Stimulated activated CD8-positive, alpha-beta memory T cell treated with anti-CD3 and anti-CD28 coated beads, Interleukin-2, amount 100 ng/mL, for 48 hours (primary cell): ENCODE measurements at places on chromosomes 2 and 18.
A peak's percentile ranks its signal among the peaks of the same experiment; 100 is the strongest.

DNA sequence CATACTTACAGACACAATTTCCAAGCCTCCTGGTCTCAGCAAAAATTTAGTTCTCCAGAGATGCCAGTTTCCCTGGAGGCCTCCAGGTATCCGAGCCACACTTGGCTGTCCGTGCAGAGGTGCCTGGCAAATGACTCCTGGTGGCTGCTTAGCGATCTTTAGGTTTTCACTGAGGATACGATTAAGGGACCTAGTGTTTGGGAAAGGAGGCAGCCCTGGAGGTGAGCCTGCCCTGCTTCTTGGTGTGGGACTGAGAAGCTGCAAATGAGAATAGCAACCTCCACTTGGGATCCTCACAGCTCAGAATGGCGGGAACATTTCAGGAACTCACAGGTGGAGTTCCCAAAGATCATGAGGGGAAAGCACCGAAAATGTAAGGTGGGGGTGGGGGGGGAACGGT, 217.6 kb downstream of the ALPK2 start:
- DNase-seq: no peak

GRCh38 chr18:2143636-2144035, 427.7 kb downstream of the METTL4 start:
- DNase-seq: no peak

DNA sequence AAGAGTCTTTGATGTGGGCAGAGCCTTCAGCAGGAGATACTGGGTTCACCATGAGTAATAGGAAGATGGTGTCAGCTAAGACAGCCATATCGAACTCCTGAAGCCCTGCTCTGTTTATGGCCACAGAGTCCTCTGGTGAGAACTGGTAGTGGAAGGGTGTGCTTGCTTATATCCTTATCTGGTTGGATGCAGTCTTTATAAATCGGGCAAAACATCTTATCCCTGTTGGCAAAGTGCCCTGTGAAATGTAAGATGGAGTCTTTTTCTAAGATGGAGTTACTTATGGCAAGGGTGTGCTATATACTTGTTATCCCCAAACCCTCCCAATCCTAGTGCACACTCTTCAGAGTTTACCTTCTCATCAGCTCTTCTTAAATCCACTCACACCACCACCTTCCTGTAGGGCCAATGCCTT, 190.8 kb upstream of the PARD3B start:
- no peak for DNase-seq

- no peak for DNase-seq
Observed at GRCh38 chr2:203891474-203891873, 23.9 kb downstream of the CTLA4 start.

DNA sequence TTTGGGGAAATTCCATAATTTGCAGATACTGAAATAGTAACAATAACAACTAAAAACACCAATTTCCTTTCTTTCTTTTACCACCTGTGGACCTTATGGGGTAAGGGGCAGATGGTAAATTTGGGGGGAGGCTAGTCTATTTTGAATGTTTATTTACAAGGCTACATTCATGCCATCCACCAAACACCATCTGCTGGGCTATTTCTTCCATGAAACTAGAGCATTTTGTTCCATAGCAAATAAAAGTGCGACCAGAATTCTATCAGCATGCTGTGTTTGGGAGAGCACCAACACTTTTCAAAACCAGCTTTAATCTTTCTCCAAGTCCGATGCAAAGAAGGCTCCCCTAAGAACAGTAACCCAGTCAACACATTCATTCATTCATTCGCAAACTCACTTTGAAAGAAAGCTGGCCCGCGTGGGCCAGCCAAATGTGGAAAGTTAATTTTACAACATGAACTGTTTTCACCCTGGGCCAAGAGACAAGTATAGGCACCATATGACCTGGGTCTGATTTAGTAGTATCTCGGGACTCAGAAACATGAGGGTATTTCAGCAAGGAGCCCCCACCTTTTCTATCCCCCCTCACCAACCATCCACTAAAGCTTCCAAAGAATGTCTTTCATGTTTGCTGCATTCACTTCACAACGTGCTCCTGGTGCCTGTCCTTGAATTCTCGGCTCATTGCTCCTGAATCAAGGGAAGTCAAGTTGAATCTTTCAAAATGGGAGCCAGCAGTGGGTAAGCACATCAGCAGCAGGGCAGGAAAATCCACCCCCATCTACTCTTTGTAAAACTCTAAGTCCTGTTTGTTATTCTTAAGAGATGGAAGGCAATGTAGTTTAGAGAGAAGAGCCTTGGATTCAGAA, 210.6 kb downstream of the C1D start:
- no peak for DNase-seq

DNA sequence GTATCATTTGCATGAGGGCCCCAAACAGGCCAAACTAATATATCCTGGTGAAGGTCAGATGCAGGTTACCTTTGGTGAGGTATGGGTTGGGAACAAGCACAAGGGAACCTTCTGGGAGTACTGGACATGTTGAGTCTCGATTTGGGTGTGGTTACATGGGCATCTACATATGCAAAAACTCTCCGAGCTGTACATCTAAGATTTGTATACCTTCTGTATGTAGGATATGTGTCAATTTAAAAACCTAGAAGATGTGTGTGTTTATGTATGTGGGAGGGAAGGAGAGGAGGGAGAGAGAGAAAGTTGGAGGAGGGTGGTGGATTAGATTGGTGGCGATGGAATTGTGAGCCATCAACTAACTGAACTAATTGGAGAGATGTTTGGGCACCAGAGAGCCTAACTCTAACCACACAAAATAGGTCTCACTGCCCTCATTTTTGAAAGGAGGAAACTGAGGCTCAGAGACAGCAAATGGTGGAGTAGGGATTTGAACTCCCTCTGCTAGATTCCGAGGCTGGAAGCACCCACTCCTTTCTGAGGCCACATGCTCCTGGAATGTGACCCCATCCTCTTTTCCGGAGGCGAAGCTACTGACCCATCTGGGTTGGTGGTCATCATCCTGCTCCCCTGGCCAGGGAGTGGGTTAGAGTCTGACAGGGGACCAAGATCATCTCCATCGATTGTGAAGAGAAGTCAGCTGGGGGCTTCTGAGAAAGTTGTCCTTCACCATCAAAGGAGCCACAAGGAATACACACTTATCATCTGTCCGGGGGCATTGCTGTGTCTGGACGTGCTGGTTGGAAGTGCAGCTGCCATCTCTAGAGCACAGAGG, 107.3 kb upstream of the MYCN start:
- DNase-seq: no peak

- no peak for DNase-seq
Observed at GRCh38 chr2:119749477-119750012, 10.2 kb upstream of the PTPN4 start.

GRCh38 chr2:68594674-68595492, 48.5 kb upstream of the PROKR1 start:
- DNase-seq: peak; percentile 14

DNA sequence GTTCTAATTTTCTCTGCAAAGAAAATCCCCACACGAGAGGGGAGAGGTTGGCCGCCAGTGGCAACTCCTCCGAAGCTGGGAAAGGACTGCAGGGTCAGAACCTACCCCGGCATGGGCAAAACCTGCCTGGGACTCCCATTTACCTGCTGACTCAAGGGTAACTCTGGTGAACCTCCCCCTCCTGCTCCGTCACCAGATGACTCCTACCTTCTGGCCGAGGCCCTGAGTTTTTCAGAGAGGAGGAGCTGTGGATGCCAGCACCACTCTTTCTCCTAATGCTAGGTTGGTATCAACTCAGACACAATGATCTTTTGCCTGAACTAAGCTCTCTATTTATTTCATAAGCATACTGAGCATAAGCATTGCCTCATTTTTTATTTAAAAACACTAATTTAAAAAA, 96.6 kb downstream of the ALPK2 start:
- DNase-seq: no peak

DNA sequence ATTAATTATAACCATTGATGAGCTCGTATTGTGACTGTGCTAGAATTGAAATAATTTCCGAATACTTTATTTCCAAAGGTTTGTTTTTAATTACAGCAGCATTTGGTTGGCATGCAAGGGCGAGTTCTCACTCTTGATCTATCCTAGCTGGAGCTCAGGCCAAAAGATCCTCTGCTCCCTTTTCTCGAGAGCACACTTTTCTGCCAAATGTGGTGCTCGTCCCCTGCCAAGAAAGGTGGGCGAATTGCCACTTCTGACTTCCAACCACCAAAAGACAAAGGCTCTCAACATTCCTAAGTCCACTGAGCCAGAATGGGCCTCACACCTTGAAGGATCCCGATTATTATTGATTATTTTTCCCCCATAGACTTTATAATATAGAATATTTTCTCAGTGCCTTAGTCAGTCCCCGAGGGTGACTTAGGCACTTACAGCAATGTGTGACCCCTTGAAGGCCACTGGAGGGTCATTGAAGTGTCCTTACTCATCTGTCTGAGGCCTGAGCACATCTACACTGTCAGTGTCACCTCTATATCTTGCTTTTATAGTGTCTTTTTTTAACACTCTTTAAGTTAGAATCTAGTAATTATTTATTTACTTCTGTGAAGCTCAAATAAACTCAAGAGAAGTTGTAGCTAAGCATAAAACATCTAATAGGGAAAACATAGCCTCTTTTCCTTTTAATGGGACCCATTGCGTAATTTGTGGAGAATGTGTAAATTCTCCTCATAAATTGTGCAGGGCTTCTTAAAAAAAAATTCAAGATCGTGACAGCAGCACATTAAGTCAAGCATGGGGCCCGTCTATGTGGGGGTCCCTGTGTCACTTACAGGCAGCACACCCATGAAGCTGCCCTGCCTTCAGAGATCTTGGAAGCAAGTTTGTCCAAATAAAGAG, 98.3 kb downstream of the MEIS1 start:
- no peak for DNase-seq

- no peak for DNase-seq
Observed at GRCh38 chr2:176516051-176516602, 246.9 kb downstream of the MTX2 start.

GRCh38 chr2:165197346-165197745, 6.5 kb downstream of the SCN3A start:
- no peak for DNase-seq

- DNase-seq: no peak
Observed at GRCh38 chr18:27887287-27887686, 289.6 kb downstream of the CDH2 start.

DNA sequence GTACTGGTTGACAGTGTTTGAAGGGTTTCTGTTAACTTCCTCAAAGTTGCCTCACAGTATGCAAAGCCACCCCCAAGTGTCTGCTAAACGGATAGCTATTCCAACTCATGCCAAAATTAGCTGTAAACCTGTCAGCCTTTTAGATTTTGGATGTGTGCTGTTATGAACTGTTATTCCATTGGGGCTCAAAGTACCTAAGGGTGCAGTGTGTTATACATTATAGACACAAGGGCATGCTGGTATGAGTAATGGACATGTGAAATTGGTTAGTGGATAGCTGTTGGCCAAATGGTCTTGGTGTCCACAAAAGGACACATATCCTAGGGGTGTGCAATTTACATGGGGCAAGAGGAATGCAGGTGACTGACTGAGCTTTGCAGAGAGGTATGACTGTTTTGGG, 33.7 kb upstream of the CCBE1 start:
- no peak for DNase-seq

DNA sequence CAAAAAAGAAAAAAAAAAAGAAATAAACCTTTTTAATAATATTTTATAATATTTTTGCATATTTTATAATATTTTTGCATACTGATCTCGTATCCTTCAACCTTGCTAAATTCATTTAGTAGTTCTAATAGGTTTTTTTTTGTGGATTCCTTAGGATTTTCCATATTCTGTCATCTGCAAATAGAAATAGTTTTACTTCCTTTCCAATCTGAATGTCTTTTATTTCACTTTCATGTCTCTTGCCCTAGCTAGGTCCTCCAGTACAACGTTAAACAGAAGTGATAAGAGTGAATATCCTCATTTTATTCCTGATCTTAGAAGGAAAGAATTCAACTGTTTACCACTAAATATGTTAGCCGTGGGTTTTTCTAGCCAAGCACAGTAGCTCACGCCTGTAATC, 13.7 kb downstream of the LMAN2L start:
- no peak for DNase-seq

DNA sequence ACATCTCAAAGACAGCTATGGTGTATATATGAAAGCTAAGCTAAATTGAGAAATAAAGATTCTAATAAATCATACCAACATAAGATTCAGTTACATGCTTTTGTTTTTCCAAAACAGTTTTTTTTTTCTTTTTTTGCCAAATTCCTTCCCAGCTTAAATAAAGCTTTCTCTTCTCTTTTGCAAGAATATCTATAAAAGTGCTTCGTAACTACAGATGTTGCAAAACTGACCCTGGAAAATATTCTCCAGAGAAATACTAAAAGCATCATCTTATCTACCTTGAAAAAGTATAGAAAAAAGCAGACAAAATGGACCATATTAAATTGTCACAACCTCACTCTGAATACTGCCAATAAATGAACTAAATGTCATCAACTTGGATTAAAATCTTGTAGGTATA, 38.7 kb downstream of the FANCL start:
- no peak for DNase-seq

- DNase-seq: peak; percentile 84
Observed at GRCh38 chr2:28452534-28453081, 43.3 kb upstream of the PLB1 start.

DNA sequence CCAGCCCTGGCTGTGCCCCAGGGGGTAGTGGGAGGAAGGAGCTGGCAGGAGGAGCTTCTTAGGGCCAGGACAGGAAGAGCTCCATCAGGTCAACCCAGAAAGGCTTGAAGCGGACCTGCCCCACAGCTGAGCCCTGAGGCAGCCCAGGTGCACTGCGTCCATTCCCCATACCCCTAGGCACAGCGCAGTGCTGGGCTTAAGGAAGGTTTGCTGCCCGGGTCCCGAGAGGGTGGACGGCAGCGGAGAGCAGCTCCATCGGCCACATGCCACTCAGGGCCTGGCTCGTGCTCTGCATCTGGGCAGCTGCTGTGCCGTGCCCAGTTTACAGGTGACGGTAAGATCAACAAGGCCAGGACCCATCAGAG, 26.4 kb downstream of the DNMT3A start:
- DNase-seq: no peak

- no peak for DNase-seq
Observed at GRCh38 chr2:144230033-144230432, 289.9 kb downstream of the ZEB2 start.

DNA sequence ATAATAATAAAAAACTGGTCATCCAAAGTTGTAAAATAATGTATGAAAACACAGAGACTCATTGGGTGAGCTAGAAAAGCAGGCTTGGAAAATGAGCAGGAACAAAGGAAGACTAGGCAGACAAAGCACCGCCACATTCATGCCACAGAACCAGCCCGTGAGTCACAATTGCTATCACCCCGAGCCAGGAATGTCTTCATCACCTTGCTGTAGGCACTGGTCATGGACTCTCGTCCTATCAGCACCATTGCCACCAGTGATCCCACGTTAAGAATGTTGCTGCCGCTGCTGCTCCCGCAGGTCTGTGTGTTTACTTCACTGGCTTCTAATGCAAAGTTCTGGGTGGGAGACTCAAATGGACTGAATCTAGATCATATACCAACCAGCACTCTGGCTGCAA, 417.9 kb downstream of the PID1 start:
- no peak for DNase-seq

- no peak for DNase-seq
Observed at GRCh38 chr2:107202962-107203591, 317.1 kb upstream of the ST6GAL2 start.

DNA sequence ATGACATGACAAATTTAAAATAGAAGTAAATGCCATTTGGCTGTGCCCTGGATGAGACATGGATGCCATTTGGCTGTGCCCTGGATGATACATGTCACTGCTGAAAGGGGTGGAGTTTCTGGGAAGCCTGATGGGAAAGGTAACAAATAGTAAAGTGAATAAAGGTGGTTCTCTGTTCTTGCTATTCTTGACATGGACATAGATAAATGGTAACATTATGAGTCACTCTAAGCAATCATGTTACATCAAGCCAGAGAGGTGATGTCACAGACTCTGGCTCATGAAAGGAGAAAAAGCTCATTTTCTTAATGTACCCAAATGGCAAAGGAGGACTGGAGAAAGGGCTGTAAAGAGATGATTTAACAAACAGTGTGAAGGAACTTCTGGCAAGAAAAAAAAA, 86.4 kb downstream of the EML6 start:
- no peak for DNase-seq
